B cell (primary cell): ENCODE measurements at places on chromosomes 5 and 9. TPM values are rescaled to one million over a fixed set of nuclear protein-coding genes. Genes with fewer than 3 reads are reported as not detected.

Gene PHAX
- total RNA-seq = 42.7 and 43.9 TPM in 2 replicates

Gene LCN2
- total RNA-seq = not detected in 2 replicates

Gene TAF11L11
- total RNA-seq = not detected in 2 replicates

DNA sequence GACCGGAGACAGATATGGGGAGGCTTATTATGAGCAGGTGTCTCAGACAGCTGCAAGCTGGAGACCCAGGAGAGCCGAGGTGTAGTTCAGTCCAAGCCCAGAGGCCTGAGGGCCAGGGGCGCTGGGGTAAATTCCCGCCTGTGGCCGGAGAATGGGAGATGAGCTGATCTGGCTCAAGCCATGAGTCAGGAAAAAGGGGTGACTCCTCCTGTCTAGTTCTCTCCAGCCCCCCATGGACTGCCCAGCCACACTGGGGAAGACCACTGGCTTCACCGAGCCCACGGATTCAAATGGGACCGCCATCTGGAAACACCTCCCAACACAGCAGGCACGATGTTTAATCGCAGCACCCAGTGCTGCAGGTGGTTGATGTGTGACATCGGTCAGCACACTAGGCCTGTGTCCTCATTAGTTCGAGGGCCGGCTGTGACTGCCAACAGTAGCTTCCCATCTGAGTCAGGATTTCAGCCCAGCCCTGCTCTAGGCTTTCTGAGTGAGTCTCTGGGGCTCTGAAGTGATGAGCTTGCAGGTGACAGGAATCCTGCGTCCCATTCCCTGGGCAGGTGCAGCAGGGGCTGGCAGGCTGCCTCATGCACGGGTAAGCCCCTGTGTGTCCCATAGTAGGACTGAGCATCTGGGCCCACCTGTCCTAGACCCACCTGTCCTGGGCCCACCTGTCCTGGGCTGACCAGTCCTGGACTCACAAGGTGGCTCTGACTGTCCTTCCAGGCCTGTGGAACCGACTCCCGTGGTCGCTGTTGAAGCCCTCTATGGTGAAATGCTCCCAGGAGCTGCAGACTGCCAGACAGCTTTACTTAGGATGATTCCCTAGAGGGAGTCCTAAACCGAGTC lies 49.7 kb downstream of the AHRR start:
- H3K36me3 ChIP-seq = no peaks in the 10 kb centered on the region
- no peak overlapping the region for H3K27ac ChIP-seq
- H3K27me3 ChIP-seq = peaks cover 17% of the 10 kb centered on the region
- peaks cover 27% of the 10 kb centered on the region for H3K4me1 ChIP-seq
- no peak for DNase-seq
- H3K4me3 ChIP-seq = no peak overlapping the region

DNA sequence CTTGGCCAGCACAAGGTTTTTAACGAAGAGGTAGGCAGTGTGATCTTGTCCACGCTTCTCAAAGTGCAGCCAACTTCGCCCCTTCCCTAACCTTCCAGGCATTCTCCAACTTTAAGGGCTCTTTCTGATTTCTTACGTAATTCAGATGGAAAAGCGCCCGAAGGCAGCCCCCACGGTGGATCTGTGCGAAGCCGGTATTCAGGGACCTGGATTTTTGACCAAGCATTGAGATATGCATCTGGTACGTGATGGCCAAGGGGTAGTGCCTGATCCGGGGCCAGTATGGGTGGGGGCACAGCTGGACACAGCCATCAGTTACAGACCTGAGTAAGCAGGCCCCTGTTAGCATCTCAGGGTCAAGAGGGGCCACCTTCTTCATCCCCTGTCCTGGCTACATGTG lies 80.0 kb downstream of the AMBP start:
- no peak overlapping the region for H3K27ac ChIP-seq
- peaks cover 13% of the 10 kb centered on the region for H3K4me1 ChIP-seq
- no peaks in the 10 kb centered on the region for H3K36me3 ChIP-seq
- no peak for DNase-seq
- H3K27me3 ChIP-seq = no peaks in the 10 kb centered on the region

DNA sequence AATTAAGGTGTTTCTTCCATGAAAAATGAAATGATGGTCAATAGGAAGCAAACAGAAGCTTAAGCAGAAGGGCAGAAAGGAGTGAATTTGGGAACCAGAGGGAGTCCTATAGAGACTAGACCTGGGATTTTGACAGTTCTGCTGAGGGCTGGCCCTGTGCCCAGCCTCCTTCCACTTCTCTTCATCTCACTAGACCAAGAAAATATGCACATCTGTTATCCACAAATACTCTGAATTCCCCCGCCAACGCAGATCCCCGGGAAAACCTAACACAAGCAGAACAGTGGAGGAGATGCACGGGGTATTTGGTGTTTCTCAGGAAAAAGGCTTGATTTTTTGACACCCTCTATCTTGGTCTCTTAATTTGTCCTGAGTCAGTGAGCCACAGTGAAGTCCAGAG lies 22.7 kb downstream of the GRIA1 start:
- no peak overlapping the region for H3K4me3 ChIP-seq
- H3K27me3 ChIP-seq = no peaks in the 10 kb centered on the region
- DNase-seq = no peak
- no peak overlapping the region for H3K27ac ChIP-seq
- H3K4me1 ChIP-seq = no peaks in the 10 kb centered on the region

DNA sequence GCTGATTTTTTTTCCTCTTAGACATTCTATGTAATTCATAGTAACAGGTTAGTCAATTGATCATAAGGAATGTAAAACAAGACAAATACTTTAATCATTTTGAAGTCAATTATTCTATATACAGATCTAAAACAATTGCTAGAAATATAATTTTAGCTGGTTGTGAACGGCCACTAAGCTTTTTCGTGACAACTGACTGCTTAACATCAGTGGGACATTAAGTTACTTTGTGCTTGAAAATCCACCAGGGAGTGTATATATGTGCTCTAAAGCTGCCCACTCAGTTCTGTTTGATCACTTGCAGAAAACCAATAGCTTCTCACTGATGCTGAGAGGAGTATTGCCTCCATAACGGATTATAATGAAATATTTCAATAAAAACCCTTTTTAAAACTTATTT lies 370.2 kb upstream of the CCNH start:
- H3K36me3 ChIP-seq = no peaks in the 10 kb centered on the region
- DNase-seq = no peak
- peaks cover 11% of the 10 kb centered on the region for H3K27me3 ChIP-seq
- no peak overlapping the region for H3K4me3 ChIP-seq
- no peak overlapping the region for H3K27ac ChIP-seq
- peaks cover 3% of the 10 kb centered on the region for H3K4me1 ChIP-seq

DNA sequence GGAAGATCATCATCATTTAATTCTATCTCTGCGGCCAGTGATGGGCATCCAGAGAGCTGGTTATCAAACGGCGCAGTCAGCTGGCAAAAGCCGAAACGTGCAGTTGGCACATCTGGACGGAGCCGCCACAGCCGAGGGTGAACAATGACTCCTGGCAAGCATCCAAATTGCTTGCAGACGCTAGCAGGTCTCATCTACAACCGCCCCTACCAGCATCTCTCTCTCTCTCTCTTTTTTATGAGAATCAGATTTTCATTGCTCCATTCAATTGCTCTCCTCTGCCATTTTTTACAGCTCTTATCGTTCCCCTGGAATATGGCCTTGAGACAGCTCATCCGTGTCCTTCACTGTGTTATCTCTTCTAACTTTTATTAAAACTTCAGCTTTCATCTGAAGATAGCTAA lies 165.2 kb downstream of the MAPKAP1 start:
- H3K36me3 ChIP-seq = no peaks in the 10 kb centered on the region
- H3K27me3 ChIP-seq = no peaks in the 10 kb centered on the region
- H3K27ac ChIP-seq = no peak overlapping the region
- no peaks in the 10 kb centered on the region for H3K4me1 ChIP-seq

GRCh38 chr5:6950860-6951259 lies 237.6 kb downstream of the TENT4A start:
- H3K36me3 ChIP-seq = no peaks in the 10 kb centered on the region
- no peaks in the 10 kb centered on the region for H3K4me1 ChIP-seq
- DNase-seq = no peak
- peaks cover 2% of the 10 kb centered on the region for H3K27me3 ChIP-seq
- H3K4me3 ChIP-seq = no peak overlapping the region

DNA sequence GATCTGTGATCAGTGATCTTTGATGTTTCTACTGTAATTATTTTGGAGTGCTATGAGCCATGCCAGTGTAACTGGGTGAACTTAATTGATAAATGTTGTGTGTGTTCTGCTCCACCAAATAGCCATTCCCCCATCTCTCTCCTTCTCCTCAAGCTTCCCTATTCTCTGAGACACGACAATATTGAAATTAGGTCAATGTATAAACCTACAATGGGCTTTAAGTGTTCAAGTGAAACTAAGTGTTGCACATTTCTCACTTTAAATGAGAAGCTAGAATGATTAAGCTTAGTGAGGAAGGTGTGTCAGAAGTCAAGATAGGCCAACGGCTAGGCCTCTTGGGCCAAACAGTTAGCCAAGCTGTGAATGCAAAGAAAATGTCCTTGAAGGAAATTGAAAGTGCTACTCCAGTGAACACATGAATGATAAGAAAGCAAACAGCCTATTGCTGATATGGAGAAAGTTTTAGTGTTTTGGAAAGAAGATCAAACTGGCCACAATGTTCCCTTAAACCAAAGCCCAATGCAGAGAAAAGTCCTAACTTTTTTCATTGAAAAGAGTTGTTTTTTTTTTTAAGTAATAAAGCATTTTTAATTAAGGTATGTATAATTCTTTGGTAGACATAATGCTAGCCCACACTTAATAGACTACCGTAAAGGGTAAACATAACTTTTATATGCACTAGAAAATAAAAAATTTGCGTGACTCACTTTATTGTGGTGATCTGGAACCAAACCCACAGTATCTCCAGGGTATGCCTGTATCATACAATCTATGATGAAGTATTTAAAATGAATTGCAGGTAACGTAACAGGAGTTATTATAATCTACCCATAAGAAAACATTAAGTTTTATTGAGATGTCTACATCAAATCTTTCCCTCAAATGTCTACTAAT lies 42.5 kb upstream of the ALDH1A1 start:
- no peaks in the 10 kb centered on the region for H3K4me1 ChIP-seq
- H3K4me3 ChIP-seq = no peak overlapping the region
- no peaks in the 10 kb centered on the region for H3K36me3 ChIP-seq
- H3K27ac ChIP-seq = no peak overlapping the region
- no peaks in the 10 kb centered on the region for H3K27me3 ChIP-seq
